ENCODE measurements at places on chromosomes 1 and 21. TPM values are rescaled to one million over a fixed set of nuclear protein-coding genes. Genes with fewer than 3 reads are reported as not detected.

DNA sequence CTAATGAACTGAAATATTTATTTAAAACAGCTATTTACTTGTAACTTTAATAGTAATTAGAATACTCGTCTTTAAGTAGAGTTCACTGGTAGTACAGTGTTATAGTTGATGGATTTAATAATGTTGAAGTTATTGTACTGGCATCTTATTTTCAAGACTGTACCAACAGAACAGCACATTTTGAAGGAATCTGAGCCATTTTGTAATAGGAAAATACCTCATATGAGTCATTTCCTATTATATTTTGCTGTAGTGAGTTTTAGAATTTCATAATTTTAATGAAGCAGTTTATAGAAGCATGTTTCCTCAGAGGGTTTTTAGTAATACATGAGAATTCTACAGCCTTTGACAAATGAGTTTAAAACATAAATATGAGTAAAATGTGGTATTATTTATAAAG, 258.3 kb downstream of the OLFM3 start:
- no peak for DNase-seq

DNA sequence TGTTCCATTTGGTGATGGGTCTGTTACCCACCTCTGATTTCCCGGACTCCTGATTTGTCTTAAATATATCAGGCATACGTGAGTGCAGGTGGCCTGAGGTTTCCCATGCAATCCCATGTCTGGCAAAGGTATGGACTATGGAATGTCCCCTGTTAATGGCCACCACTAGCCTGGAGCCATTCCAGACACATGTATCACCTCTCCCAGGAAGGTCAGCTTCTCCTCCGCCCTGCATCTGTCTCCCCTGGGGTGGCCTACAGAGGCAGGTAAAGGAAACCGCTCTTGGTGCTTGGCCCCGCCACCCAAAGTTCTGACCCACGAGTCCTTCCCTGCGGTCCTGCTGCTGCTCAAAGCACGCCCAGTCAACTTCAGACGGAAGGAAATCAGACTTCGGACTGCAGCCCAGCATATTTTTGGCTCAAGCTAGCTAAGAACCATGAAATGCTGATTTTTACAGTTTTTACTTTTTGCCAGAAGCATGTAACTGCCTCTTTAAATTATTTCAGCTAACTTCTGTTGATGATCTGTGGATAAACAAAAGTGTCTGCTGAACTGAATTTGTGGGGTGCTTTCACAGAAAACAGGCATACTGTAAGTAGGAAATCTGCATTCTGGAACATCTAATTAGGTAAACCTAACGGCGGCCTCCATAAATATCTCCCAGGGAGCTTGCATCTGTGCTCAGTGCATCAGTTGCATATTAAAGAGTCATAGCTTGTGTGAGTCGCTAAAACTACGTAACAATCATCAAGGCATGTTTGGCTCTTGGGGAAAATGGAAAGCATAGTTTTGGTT, 105.9 kb downstream of the PCP4 start:
- no peak for DNase-seq

MIXL1 gene
- polyA plus RNA-seq, result not detected

LHX4 gene
- 0.31 TPM for polyA plus RNA-seq

TRIM63 gene
- not detected for polyA plus RNA-seq

DNA sequence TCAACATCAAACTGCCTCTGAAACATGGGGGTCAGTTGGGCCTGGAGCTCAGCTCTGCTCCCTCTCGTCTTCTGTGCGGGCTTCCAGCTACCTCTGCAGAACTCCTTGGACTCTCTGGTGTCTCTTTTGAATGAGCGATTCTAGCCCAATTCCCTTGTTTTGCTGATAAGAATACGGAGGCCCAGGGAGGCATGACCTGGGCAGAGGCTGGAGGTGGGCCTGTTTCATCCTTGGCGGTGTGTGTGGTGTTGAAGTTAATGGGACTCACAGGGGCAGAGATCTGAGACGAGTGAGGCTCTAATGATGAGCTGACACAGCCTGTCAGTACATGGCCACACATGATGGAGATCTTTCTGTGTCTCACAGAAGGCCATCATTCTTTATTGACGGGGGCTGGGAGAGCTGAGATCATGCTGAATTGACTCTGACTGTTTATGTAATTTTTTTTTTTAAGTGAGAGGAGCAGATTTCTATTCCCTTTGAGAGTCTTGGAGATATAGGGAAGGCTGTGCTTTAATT, 134.5 kb downstream of the URB2 start:
- no peak for DNase-seq

GRCh38 chr1:236228411-236228810, 53.3 kb downstream of the ERO1B start:
- DNase-seq, result no peak

GRCh38 chr1:56798053-56798471, 21.1 kb downstream of the FYB2 start:
- no peak for DNase-seq

DNA sequence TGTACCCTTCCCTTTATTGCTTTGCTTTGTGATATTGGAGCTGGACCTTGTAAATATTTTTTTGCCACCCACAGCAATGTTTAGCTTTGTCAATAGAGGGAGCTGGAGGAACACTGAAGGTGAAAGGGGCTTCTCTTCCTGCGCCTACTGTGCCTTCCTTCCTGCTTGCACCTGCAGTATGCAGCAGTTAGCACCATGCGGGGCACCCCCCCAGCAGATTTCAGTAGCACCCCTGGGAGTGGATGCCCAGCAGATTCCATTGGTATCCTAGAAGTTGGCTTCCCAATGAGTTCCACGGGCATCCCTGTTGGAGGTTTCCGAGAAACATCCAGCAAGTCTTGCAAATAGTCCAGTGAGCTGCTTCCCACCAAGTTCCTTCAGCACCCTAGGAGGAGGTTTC, 25.6 kb downstream of the S100A10 start:
- peak; percentile 75 for DNase-seq

DNA sequence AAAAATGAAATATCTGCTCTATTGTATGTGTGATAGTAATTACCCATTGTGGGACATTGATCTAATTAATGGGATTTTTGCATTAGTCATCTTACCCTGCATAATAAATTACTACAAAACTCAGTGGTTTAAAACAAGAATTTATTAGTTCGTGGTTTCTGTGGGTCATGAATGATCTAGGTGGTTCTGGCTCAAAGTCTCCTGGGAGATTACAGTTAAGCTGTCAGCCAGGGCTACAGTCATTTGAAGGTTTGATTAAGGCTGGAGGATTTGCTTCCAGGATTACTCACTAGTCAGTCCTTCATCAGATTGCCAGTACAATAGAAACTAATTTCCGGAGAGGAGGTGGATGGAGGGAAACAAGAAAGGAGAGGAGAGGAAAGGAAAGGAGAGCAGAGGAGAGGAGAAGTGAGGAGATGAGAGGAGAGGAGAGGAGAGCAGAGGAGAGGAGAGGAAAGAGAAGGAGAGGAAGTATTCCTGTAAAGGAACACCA, 60.4 kb upstream of the TNFSF4 start:
- DNase-seq, result no peak

DNA sequence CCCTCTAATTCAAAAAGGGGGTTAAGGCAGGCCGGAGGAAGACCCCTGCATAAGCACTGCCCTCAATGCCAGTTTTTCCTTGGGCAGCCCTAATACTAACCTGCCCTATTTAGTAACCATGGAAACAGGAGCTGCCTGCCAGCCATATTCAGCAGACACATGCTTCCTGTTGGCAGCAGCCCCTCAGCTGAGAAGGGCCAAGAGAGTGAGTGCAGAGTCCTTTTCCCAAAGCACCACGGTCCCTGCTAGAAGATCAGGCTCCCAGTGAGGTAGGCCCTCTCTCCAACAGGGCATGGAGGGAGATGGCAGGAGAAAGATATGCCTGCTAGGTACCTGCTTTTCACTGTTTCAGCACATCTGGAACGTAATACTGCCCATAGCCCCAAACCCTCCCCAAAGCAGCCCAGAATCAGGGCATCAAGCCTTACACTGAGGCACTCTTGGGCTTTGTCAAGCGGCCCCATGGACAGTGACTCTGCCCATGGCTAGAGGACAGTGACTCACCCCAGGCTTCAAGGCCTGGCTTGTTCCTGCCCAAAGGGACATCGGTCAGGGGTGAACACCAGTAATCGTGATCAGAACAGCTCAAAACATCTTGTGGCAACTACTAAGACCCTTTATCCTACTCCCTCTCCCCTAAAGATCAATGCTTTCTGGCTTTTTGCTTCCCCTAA, 64.5 kb downstream of the BCAR3 start:
- no peak for DNase-seq

DNA sequence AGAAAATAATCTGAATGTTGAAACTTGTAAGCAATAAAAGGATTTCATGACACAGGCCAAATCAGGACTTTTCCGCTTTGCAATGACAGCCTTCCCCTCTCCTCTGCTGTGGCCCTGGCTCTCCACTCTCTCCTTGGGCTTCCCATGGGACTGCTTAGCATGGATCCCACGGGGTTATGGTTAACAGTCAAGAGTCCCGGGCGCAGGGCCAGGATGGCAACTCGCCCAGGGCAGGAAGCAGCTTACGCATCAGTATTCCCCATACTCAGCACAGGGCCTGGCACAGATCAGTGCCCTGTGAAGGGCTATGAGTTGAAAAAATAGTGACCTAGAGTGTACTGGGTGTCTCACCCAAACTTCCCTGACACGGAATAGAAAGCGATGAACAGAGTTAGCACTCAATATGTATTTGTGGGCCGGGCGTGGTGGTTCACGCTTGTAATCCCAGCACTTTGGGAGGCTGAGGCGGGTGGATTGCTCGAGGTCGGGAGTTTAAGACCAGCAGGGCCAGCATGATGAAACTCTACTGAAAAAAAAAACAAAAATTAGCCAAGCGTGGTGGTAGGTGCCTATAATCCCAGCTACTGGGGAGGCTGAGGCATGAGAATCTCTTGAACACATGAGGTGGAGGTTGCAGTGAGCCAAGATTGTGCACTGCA, 29.1 kb upstream of the GRHL3 start:
- DNase-seq, result no peak

SPATA21 gene
- not detected for polyA plus RNA-seq

- no peak for DNase-seq
These were observed 192.4 kb downstream of the LRRIQ3 start for GRCh38 chr1:74005533-74005932.

GRCh38 chr1:225998560-225999226, 450 bp downstream of the SDE2 start:
- no peak for DNase-seq

RIPPLY3 gene
- not detected for polyA plus RNA-seq

DNA sequence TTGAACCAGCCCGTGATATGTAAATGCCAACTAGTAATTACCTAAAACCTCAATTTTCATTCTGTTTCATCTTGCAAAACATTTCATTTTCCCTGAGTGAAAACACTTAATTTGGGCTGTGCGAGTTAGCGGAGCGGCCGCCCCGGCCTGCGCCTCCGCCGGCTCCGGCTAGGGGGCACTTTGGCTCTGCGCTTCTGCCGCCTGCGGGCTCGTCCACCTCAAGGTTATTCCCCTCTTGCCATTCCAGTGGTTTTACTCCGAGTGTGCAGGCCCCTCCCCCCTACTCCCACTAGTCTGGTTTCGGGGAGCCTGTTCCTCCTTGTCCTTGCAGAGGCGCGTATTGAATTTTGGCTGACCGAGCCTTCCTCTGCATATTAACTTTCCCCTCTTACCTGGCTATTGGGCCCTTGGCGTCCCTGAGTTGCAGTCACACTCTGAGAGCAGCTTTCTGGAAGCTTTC, 55.6 kb downstream of the PEX14 start:
- no peak for DNase-seq

PRAMEF26 gene
- not detected for polyA plus RNA-seq

CD1B gene
- polyA plus RNA-seq, result not detected

- no peak for DNase-seq
These were observed 222.7 kb upstream of the OLFM3 start for GRCh38 chr1:102219463-102219862.

DNA sequence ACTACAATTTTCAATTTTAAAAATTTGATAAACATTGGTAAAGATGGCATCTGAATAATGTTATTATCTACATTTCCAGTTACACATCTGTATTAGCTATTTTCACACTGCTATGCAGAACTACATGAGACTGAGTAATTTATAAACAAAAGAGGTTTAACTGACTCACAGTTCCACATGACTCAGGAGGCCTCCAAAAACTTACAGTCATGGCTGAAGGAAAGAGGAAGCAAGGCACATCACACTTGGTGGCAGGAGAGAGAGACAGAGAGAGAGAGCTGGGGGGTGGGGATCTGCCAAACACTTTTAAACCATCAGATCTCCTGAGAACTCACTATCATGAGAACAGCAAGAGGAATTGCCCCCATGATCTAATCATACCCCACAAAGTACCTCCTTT, 850.0 kb downstream of the LTN1 start:
- no peak for DNase-seq

NBL1 gene
- polyA plus RNA-seq, result 1.3 TPM

PRKAA2 gene
- not detected for polyA plus RNA-seq

DNA sequence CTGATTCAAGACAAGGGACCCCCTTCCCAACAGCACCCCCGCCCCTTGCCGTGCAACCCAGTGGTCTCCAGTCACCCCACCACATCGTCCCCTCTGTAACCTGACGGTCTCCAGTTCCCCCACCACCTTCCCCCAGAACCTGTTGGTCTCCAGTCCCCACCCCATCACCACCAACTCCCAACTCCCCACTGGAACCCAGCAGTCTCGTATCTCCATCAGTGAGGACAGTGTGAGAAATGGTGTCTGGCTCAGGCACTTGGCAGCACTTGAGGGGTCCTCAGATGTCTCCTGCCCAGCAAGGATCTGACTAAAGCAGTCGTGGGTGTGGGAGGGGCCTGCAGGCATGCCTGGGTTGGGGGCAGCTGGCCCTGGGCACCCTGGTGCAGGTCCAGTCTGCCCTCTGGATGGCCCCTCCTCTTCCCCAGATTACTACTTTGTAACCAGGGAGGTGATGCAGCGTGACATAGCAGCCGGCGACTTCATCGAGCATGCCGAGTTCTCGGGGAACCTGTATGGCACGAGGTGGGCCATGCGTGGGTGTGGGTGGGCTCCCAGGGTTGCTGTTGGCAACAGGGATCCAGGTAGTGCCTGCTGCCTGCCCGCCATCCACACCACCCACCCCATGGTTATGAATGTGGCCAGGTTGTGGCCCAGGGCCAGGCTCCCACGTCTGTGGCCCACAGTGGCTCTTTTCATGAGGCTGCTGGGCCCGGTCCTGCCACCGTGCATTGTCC, 3.1 kb upstream of the GJC2 start:
- no peak for DNase-seq

DNA sequence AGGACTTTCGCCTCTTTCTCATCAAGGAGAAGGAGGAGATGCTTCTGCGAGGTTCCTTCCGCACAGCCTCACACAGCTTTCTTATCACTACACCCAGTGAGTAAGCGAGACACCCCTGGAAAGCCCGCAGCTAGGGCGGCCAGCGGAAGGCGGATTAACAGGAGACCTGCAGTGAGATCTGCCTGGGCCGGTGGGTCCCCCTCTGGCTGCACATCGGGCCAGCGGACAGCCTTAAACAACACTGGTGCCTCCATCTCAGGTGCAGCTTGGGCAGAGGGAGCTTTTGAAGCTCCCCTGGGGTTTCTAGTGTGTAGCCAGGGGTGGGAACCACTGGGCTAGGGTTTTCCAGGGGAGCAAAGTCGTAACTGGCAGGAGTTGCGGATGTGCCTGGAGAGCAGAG, 17.5 kb upstream of the MTARC1 start:
- DNase-seq, result no peak

BOLA1 gene
- polyA plus RNA-seq, result 37.9 TPM

CFHR3 gene
- not detected for polyA plus RNA-seq

Data from CD4-positive, CD25-positive, alpha-beta regulatory T cell (primary cell).